ENCODE measurements at places on chromosomes 11 and 22. TPM values are rescaled to one million over a fixed set of nuclear protein-coding genes. Genes with fewer than 3 reads are reported as not detected.
A peak's percentile ranks its signal among the peaks of the same experiment; 100 is the strongest.

DNA sequence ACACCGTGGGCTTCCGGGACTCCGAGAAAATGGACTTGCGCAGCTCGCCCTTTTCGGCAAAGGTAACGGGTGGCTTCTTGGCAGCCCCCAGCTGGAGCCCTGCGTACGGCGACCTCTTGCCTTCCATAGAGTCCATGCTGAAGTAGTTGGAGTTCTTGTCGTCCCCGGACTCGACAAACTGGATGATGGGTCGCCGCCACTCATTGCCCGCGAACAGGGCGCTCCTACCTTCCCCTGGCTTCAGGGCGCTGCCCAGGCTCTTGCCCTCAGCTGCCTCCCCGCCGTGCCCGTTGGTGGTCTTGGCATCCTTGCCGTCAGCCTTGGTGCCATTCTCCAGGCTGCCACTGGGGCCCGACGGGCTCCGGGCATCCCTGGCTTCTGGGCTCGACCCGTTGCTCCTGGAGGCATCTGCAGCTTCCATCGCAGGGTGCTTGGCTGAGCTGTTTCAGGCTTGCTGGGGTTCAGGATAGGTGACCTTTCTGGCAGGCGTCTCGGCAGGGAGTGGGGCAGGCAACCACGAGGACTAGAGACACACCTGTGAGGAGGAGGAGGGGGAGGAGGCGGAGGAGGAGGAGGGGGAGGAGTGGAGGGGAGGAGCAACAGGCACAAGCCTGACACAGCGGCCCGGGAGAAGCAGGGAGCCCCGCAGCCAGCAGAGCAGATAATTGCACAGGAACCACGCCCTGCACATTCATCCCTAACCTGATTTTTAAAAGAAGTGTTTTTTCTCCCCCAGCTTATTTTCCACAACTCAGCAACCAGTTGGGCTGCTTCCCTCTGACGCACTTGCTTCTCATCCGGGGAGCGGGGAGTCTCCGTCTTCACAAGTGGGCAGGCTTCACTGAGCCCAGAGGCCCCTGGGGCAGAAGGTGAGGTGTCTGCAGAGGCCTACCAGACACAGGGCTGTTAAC, at the start of gene TRIM29:
Gene TRIM29, minus strand, starts transcription at position 503 of the 911 bp plus-strand sequence. Its CDS starts 82 bp downstream, at position 421.
- peak; percentile 88 for DNase-seq

- DNase-seq = no peak
These were observed 6.1 kb downstream of the SREBF2 start for GRCh38 chr22:41838842-41839618.

DNA sequence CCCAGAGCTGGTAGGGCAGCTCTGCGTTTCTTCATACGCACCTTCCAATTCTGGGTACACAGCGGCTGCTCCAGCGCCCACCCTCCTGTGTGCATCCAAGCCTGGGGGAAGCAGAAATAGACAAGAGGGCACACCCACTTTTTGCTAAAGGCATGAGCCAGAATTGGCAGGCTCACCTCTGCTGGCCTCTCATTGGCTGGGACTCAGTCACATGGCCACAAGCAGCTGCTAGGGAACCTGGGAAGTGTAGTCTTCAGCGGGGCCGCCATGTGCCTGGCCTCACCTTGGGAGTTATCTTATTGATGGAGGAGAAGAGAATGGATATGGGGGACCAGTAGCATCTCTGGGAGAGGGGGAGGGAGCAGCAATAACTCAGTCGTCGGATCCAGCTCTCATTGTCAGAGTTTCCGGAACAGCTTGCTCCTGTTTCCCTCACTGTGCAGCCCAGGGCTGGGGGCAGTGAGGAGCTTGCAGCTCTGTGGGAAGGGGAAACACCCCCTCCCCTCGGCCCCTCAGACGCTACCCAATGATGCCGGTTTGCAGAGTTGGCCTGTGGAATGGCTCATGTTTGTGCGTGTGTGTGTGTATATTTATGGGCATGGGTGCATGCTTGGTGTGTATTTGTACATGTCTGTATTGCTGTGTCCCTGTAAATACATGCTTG, 11.8 kb upstream of the MIEF1 start:
- DNase-seq = peak; percentile 75

GRCh38 chr11:56923116-56923515, 65.6 kb upstream of the OR5AK2 start:
- no peak for DNase-seq

GRCh38 chr11:59573216-59573615, 42.4 kb downstream of the OSBP start:
- no peak for DNase-seq

- DNase-seq = no peak
These were observed 15.3 kb upstream of the POLA2 start for GRCh38 chr11:65246506-65246905.

DNA sequence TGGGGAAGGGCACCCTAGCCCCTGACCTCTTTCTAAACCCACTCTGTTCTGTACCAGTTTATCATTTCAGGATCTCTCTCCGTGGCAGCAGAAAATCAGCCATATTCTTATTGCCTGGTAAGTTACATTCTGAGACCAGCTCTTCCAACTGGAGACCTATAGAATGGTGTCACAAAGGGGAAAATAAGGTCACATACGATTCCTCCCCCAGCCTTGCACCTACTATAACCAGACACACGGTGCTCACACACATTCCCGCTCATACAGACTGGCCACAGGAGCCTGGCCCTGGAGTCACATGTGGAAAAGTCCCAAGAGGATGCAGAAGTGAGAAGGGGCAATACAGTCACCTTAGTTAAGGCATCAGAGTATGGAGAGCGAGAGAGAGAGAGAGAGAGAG, 7.5 kb downstream of the MS4A8 start:
- DNase-seq = no peak

DNA sequence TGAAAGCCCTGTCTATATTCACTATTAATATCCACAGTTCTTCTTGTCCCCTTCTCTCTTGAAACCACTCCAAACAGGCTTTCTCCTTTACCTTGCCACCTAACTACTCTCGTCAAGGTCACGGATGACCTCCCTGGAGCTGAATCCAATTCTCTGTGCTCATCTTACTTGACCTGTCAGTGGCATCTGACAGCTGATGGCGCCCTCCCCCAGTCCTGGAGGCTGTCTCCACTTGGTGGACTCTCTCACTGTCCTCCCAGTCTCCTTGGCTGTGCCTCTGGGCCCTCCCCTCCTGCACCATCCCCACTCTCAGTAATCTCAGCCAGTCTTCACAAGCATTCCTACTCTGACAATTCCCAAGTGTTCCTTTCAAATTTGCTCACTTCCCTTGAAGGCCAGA, 8.7 kb downstream of the TNKS1BP1 start:
- DNase-seq = no peak

DNA sequence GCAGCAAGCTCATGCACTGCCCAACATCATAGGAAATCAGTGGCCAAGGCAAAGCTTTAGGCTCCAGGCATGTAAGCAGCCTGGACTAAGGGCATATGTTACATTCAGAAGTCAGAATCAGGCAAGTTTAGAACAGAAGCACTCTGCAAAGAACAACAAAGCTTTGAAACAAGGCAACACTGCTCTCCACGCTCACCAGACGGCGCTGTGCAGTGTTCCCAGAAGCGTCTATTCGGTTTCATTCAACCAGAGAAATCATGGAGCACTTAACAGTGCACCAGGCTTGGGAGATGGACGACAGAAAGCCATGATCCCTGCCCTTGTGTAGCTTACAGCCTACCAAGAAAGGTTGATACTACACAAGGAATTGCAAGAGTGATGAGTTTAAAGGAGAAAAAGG, 555.8 kb downstream of the BUD13 start:
- peak; percentile 11 for DNase-seq

DNA sequence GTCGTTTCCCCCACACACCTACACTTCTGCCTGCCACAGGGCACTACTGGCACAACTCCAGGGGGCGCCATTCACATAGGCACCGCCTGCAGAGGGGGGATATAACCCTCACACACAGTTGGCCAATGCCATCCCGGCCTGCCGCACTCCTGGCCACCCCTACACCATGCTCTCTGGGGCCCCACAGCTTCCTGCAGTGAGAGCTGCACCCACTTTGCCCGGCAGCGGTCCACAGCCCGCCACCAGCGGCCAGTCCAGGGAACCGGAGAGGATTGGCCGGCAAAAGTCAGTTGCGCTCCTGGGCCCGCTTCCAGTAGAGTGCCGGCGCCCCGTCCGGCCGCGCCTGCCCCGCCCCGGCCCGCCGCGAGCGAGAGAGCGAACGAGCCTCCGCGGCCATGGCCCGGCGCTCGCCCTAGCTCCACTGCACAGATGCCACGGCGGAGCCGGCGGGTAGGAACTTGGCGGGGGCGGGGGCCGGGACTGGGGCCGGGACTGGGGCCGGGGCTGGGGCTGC, 25.6 kb upstream of the SUSD2 start:
- peak; percentile 65 for DNase-seq

GRCh38 chr11:118633979-118634378, 26.6 kb downstream of the PHLDB1 start:
- no peak for DNase-seq

ATF4 gene
- total RNA-seq = 294 TPM

SYCE3 gene
- not detected for total RNA-seq

TRPC6 gene
- 1.1 TPM for total RNA-seq

IGSF9B gene
- 35.3 TPM for total RNA-seq

SPON1 gene
- 28.2 TPM for total RNA-seq
